ENCODE measurements at places on chromosomes 12 and 14. TPM values are rescaled to one million over a fixed set of nuclear protein-coding genes. Genes with fewer than 3 reads are reported as not detected.

GRCh38 chr12:14514154-14514842 is 53.4 kb downstream of the PLBD1 start:
- DNase-seq, result no peak

DNA sequence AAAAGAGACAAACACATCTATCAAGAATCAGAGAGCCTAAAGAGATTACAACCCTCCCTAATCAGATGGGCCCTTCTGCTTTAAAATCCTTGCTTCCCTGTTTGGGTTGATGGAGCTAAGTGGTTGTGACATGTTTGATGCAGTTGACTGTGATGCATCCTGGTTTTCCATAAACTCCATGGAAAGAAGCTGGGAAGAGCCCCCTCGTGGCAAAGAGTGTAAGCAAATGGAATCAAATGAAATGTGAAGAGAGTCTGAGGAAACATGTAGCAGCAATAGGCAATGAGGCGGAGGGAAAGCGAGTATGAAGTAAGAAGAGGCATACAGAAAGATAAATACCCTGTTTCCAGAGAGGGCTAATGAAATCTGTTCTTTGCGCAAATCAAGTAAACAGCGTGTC is 70.4 kb upstream of the SLCO1C1 start:
- DNase-seq, result no peak

GRCh38 chr14:37051680-37052079 is 120.7 kb downstream of the SLC25A21 start:
- no peak for DNase-seq

DNA sequence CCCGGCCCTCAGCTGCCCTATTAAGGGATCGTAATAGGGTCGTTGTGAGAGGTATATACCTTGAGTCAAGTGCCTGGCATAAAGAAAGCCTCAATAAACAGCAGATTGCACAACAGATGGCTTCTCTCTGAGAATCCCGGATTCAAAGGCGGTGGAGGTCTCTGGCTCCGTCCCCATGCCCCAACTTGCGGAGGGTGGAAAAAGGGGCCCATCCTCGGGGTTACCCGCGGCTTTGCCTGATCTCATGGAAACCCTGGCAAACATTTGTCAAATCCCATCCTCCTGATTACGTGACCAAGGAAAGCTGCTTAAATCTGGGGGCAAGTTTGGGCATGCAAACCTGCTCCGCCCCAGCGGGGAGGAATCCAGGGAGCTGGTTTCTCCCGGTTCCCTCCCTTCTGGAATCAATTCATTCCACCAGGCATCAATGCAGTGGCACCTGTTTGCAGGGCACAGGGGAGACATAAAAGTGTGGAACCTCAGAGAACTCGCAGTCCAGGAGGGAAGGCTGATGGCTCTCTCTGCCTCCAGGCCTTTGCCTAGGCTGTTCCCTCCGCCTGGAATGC is 12.3 kb downstream of the TRPV4 start:
- no peak for DNase-seq

DNA sequence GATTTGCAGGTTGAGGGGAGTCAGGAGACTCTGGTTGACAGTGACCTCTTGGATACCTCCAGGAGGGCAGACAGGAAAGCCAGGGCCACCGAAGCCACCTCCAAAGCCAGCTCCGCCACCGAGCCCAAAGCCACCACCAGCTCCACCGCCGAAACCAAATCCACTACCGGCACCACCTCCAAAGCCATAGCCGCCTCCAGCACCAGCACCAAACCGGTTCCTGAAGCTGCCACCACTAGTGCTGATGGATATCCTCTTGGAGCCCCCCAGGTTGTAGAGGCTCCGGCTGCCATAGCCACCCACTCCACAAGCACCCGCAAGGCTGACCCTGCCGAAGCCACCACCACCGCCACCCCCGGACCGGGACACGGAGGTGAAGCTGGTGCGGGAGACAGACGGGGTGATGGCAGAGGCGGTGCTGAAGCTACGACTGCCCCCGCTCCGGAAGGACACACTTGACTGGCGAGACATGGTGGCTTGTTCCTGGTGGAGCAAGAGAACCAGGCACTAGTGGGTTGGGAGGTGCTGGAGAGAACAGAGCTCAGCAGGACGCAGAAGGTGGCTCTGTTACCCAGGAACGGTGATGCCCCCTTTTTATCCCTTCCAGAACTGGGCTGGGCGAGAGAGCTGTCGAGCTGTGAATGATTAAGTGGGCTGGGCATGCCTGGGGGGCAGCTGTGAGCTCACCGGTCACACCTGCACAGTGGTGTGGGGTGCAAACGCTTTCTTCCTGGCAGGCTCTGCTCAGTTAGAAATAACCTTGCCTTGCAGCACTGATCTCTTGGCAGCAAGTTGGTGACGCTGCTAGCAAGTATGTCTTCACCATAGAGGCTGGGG is at the start of gene KRT5:
Gene KRT5 (minus strand): TSS at position 569 of the 837 bp plus-strand sequence. CDS start 98 bp downstream, at position 471.
- no peak for DNase-seq

DNA sequence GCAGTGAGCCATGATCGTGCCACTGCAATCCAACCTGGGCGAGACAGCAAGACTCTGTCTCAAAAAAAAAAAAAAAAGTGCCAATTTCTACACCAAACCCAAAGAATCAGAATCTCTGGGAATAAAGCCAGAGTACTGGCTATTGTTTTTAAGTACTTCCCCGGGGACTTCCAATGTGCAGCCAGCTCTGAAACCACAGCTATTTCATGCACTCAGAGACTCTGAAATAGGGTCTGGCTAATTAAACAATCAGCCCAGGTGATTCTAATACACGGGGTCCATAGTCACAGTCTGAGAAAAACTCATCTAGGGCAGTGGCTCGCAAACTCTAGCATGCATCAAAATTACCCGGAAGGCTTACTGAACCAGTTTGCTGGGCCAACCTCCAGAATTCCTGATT is 56.3 kb downstream of the SIX6 start:
- no peak for DNase-seq

- DNase-seq, result no peak
Measured at GRCh38 chr14:105666420-105666819, 140.0 kb downstream of the TMEM121 start.

DNA sequence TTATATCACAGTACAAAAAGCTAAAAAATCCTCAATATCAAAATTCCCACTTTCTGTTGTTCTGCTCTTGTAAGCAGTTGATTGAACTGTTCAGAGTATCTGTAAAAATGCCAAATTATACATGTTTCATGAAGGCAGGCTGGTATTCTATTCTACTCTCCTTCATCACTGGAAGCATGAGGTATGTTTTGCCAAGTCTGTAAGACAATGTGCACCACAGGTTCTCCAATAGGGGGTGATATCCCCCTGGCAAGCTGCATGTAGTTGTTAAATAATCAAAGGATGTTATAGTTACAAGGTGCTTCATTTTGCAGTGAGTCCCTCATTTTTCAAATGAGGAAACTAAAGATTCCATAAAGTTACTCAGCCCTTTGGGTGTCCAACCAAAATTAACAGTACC is 15.1 kb upstream of the NEK9 start:
- DNase-seq, result no peak

GRCh38 chr14:52351233-52352060 is 37.3 kb downstream of the PTGER2 start:
- DNase-seq, result no peak

KCNC2 gene
- total RNA-seq, result not detected

LIN7A gene
- 0.07 TPM for total RNA-seq

STXBP6 gene
- 0.04 TPM for total RNA-seq

GALNT8 gene
- total RNA-seq, result 2.7 TPM

CCDC196 gene
- not detected for total RNA-seq
